ENCODE measurements at places on chromosomes 7 and 10.

DNA sequence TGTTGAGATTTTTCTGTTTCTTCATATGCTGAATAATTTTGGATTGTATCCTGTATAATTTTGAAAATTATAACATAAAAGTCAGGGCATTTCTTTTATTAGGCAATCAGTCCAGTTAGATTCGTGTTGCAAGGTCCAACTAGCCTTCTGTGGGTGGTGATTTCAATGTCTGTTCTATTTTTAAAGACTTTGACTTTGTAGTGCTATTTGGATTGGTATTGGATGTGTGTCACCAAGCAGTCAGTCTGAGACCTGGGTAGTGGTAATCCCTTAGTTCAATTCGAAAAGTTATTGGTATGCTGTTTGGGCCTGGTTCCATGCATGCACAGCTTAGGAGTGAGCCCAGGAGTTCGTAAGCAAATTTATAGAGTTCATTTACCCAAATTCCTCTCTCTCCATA, 82.2 kb downstream of the EPDR1 start:
- no peak for DNase-seq

DNA sequence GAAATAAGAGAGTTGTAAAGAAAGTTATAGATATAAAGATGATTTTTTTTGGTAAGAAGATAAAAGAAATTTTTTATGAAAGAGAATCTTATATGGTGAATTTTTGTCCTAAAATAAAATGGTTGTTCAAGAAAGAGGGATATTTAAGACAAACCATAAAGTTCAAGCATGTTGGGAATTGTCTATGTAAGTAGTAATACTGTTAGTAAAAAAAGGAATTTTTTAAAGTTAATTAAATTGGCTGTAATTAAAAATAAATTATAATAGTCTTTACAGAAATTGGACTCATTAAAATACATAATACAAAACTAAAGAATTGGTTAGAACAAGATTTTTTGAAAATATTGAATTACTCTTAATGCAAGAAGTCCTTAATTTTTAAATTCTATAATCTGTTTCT, 10.1 kb upstream of the DYNC2I1 start:
- DNase-seq: no peak

DNA sequence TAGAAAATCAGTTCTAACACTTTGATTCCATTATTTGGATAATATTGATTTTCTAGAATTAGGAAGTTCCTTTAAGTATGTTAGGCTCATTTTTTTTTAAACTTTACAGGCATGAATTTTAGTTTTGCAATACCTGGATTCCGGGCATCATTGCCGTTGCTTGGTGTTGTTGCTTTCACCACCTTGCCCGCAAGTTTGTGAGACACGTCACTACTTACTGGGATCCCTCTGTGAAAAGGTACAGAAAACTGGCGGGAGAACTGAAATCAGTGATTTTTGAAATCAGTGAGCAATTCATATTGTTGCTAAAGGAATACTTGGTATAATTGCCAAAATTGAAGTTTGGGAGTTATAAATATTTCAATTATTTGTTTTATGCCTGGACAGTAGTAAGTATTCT, 232.3 kb upstream of the NPY start:
- DNase-seq: no peak

DNA sequence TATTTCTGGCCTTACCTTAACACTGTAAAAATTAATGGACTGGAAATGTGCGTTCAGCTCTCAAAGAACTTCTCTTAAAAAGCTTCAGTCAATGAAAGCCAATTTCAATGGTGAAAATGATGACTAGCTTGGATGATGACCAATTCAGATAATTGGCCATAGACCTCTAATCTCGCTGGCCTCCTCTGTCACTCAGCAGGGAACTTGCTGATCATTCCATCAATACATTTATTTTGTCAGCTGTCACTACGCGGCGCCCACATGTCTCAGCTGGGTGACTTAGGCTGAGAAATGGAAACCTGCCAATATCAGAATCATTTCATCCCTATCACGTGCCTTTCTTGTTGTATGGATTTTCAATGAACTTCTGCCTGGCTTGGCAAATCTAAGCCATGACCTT, 673.0 kb upstream of the AUTS2 start:
- no peak for DNase-seq

DNA sequence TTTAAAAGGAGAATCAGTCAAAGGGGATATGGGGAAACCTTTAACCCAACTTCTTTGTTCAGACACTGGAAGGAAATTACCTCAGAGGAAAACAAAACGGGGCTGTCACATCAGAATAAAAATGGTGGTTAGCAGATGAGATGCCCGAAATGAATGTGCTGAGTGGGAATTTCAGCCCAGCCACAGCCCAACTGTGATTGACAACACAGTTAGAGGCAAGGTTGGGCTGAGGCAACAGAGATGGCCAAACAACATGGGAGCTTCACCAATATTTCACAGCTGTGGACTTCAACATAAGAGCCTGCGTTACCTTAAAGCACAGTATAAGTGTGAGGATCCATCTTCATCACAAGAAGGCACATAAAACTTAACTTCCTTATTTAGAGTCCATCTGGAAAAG, 133.5 kb upstream of the PTPRZ1 start:
- DNase-seq: no peak

DNA sequence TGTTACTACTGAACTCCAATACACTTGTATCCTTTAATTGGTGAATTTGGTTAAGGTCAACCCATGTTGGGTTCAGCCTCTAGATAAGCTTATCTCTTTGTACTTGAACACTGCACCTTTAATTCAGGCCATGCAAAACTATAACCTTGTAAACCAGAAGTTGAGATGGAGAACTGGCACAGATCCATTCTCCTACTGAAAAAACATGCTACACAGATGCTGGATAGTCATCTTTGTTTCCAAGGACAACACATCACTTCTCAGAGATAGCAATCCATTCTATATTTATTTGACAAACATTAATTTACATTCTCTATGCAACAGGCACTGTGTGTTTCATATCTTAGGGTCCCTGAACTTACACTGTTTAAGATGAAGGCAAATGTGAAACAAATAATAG, 2.9 kb upstream of the CDK14 start:
- no peak for DNase-seq

DNA sequence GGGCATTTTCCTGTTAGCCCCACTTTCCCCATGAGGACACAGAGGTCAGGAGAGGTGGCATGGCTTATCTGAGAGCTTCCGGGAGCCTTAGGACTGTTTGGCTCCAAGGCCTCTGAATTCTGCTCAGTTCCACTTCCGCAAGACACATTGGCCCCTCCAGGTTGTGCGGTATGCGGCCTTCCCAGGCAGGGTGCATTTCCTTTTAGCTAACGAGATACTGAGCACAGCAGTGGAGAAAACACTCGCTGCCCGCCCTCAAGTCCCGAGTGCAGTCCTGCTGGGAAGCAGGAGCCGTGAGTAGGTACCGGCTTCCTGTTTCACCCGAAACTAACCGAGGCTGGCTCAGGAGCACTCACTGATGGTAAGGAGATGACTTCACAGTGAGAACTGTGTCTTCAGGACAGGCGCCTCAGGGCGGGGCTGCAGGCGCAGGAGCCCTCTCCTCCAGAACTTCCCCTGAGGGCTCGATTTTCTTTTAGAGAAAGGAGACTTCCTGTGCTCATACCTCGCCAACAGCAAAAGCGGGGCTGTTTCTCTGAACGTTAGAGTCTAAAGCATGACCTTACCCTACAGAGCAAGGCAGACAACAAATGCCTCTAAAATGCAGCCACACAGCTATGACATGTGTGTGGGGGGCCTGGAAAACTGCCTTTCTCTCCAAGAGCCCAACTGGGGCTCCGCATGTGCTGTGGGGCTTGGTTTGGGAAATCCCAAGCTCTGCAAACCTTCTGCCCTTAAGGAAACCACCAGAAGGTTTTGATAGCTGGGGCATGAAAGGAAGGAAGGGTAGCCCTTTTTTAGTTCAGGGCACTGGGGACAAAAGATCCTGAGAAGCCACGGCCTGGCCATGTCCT, 25.9 kb downstream of the RGS10 start:
- DNase-seq: peak; percentile 81

- no peak for DNase-seq
These were observed 470.7 kb upstream of the MKI67 start for GRCh38 chr10:128596906-128597305.

DNA sequence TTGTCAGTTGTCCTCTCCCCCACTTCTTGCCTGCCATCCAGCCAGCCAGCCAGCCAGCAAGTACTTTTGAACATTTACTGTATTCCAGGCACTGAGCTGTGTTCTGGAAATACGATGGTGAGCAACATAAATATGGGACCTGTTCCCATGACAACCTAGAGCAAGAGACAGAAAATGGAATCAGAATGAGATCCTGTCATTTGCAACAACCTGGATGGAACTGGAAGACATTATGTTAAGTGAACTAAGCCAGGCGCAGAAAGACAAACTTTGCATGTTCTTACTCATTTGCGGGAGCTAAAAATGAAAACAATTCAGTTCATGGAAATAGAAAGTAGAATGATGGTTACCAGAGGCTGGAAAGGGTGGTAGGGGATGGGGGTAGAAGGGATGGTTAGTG, 140.7 kb downstream of the ICA1 start:
- no peak for DNase-seq

DNA sequence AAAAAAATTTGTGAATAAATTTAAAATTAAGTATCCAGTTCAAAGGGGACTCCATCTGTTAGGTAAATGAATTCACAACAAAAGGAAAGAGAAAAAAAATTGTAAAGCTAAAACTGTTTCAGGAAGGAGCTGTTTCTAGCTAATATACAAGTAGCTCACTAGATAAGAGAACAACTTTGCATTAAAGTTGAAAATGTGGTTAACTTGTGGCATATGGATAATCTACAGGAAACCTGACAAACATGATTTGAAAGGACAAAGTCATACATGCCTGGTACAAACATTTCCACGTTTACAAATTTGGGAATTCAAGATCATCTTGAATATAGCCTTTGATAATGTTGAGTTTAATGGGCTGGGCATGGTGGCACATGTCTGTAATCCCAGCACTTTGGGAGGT, 8.9 kb downstream of the NT5C3A start:
- no peak for DNase-seq

- no peak for DNase-seq
These were observed 19.4 kb downstream of the SCRN1 start for GRCh38 chr7:29970158-29970557.

GRCh38 chr10:86046845-86047460, 319.6 kb downstream of the GRID1 start:
- peak; percentile 48 for DNase-seq

GRCh38 chr10:122466951-122467381, 5.6 kb downstream of the HTRA1 start:
- DNase-seq: no peak

DNA sequence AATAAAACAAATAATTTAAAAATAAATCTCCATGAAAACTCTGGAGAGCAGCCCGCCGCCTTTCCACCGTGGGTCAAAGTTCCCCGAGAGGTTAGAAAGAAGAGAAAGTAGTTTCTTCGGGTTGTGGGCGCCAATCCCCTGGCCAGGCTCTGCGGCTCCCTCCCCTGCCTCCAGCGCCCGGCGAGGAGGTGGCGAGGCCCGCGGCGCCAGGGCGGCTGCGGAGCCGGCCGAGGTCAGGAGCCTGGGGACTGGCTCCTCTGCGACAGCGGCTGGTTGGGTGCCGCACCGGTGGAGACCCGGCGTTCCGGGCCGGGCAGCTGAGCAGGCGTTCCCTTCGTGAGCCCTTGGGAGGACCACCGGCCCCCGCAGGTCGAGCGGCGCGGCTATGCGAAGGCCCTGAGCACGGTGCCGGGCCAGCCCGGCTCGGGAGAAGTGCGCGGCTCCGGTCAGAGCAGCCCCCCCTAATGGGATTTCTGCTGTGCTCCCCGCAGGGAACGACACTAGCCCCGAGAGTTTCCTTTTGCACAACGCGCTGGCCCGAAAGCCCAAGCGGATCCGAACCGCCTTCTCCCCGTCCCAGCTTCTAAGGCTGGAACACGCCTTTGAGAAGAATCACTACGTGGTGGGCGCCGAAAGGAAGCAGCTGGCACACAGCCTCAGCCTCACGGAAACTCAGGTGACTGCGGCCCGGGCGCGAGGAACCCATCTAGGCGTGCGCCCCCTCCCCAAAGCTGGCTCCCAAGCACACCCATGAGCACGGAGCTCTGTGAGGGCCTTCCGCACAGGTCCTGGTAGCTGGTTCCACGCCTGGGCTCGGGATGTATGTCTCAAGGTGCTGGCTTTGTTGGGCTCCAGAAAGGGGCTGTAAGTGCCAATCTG, 2.8 kb downstream of the EMX2 start:
- DNase-seq: no peak

GRCh38 chr7:13115157-13115772, 427.8 kb downstream of the ARL4A start:
- DNase-seq: no peak

- no peak for DNase-seq
These were observed 372.2 kb downstream of the DPP6 start for GRCh38 chr7:154424350-154424749.

GRCh38 chr7:143245123-143245522, 18.1 kb upstream of the GSTK1 start:
- no peak for DNase-seq

DNA sequence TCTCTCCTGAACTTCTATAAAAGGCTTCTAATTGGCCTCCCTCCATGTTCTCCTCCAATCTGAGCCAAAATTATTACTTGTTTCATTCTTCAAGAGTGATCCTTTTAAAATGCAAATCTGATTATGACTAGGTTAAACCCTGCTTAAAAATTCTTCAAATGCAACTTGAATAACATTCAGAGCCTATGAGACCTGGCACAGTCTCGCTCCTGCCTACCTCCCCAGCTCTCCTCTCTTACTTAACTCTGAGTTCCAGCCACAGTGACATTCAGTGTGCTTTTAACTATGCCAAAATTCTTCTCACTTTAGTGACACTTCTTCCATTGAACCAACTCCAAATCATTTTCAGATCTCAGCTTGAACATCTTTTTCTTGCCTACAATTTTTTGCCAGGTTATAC, 68.8 kb downstream of the TMEM168 start:
- no peak for DNase-seq

DNA sequence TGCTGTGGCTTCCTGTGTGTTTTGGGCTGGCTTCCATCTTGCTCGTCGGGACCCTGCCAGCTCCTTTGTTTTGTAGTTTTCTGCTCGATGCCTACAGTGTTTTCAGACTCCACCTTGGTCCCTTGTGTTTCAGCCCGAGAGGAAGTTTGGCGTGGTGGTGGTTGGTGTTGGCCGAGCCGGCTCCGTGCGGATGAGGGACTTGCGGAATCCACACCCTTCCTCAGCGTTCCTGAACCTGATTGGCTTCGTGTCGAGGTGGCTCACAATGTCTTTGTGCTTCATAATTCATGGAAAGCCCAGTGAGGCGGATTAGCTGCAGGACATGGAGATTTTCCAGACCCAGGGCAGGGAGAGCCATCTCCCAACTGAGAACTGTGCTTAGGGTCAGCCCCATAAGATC, 29.3 kb downstream of the BLVRA start:
- DNase-seq: no peak

DNA sequence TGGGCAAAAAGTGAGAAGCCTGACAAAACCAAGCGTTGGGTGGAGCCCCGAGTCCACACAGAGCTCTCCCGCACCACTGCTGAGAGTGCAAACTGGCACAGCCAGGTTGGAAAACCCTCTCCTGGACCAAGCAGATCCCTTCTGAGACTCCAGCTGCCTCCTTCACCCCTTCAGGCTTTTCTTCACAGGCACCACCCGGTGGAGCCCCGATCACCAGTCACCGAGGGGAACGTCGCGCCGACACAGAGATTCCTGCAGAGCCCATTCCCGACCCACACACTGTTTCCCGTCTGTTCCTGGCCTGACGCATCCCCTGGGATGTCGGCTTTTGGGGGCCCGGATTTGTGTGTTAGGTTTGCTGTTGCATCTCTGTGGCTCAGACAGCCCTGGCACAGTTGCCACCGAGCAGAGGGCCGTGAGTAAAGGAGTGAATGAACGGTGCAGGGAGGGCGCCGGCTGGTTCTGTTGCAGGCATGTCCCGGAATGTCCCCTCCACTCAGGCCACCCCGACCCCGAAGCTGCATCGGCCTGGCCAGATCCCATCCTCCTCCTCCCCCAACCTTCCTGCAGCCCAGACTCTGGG, 51.0 kb upstream of the INPP5A start:
- no peak for DNase-seq
